T follicular helper cell (primary cell): ENCODE measurements at places on chromosomes 13 and 19.

- no peak for DNase-seq
These were observed 20.3 kb downstream of the ZC3H4 start for GRCh38 chr19:47093254-47093653.

DNA sequence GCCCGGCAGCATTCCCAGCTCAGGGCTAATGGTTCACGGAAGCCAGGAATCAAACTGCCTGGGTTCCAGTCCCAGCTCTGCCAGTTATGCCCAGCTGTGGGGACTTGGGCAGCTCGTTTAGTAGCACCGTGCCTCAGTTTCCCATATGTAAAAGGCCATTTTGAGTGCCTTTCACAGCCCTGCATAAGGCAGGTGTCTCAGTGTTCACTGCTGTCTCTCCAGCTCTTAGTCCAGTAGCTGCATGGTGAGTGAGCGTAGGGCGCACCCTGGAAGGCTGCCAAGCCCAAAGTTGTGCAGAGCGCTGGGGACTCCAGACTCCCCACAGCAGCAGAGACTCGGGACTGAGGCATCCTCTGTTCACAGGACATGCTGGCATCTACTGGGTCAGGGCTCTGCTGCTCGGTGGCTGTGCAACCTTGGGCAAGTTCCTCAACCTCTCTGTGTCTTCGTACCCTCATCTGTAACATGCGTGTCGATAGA lies 5.5 kb downstream of the RPL28 start:
- no peak for DNase-seq

GRCh38 chr13:21123956-21124355 lies 52.4 kb downstream of the SKA3 start:
- no peak for DNase-seq

DNA sequence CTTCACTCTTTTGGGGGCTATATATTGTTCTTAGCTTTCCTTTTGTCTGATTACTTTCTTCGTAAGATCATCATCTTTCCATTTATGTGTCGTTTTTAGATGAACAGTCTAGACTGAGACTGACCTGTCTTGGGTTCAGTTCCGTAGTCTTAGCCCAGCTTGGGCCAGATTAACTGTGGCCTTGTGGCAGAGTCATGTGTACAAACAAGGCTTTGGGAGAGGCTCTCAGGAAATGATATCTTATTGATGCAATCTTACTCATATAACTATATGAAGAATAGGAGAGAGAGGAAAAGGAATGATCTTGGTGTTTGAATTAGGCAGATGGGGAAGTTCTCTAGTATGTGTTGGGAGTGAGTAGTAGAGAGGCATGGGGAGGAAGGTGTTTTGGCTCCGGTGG lies 6.8 kb upstream of the ERCC5 start:
- DNase-seq, result no peak

DNA sequence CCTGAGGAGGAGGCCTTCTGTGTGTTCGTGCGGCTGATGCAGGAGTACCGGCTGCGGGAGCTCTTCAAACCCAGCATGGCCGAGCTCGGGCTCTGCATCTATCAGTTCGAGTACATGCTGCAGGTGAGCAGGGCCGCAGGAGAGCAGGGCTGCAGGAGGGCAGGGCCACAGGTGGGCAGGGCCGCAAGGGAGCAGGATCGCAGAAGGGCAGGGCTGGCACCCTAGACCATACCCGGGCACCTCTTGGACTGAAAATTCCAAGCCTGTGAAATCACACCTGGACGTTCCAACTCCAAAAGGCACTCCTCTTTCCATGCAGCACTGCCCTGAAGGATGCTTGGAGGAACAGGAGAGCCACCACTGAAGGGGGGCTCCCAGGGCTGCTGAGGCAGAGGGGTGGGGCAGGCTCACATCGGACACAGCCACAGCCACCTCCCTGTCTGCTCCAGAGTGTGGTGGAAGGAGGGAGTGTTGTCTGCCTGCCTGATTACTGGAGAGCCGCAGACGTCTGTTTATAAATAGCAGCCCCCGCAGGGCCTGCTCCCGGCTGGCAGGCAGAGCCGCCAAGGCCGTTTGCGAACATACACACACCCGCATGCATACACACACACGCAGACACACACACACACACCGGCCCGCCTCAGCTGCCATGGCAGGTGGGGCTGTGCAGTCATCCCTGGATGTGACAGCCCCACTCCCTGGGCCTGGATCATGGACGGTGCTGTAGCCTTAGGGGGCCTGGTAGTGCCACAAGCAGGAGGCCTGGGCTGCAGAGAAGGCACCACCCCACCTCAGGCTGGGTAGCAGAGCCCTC lies 20.2 kb downstream of the EVI5L start:
- DNase-seq, result no peak

GRCh38 chr13:23671897-23672296 lies 101.7 kb downstream of the TNFRSF19 start:
- no peak for DNase-seq

DNA sequence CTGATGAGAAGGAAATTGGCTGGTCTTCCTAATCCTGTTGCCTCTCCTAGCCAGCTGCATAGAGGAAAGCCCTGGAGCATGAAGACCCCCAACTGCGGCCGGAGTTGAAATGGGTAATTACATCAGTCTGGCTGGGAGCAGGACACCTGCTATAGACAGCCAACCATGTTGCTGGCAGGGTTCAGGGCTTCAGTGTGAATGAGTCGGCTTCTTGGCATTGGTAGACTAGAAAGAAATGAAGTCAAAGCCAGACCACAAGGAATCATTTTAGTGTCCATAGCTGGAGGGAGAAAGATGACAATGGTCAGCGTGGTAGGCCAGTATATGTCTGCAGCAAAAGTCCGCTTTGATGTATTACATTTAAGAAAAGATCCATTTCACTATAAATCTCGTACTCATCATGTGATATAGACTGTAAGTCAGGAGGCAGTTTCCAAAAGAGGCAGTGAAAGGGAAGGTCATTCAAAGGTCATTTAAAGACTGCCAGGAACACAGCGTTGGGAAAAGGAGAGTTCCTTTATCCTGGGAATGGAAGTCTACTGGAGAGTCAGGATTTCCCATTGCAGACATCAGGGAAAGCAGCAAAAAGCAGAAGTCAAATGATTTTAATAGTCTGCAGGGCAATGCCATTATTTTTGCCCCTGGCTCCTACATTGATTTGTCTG lies 262.7 kb downstream of the DNAJC15 start:
- no peak for DNase-seq

DNA sequence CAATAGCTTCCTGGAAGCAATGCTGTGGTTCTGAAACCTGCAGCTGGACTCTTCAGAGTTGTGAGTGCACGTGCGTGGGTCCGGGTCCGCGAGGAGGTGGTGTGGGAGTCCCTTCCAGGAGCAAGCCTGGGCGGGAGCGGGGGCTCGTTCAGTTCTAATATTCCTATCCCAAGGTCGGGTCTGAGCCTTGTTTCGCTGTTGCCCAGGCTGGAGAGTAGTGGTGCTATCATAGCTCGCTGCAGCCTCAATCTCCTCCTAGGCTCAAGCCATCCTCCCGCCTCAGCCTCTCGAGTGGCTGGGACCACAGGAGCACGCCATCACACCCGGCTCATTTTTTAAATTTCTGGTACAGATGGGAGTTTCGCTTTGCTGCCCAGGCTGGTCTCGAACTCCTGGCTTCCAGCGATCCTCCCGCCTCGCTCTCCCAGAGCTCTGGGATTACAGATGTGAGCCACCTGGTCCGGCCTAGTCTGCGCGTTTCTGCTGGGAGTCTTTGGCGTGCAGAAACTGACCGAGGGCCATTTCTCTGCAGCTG lies 625 bp downstream of the ZFP82 start:
- no peak for DNase-seq

- DNase-seq, result no peak
These were observed 11.4 kb upstream of the KRTDAP start for GRCh38 chr19:35501684-35502083.

- DNase-seq, result no peak
These were observed 1.4 kb upstream of the GIPC1 start for GRCh38 chr19:14497228-14497921.

- no peak for DNase-seq
These were observed 90.8 kb upstream of the SLC10A2 start for GRCh38 chr13:103157016-103157415.

- no peak for DNase-seq
These were observed 31.2 kb upstream of the RCBTB2 start for GRCh38 chr13:48564056-48564455.

DNA sequence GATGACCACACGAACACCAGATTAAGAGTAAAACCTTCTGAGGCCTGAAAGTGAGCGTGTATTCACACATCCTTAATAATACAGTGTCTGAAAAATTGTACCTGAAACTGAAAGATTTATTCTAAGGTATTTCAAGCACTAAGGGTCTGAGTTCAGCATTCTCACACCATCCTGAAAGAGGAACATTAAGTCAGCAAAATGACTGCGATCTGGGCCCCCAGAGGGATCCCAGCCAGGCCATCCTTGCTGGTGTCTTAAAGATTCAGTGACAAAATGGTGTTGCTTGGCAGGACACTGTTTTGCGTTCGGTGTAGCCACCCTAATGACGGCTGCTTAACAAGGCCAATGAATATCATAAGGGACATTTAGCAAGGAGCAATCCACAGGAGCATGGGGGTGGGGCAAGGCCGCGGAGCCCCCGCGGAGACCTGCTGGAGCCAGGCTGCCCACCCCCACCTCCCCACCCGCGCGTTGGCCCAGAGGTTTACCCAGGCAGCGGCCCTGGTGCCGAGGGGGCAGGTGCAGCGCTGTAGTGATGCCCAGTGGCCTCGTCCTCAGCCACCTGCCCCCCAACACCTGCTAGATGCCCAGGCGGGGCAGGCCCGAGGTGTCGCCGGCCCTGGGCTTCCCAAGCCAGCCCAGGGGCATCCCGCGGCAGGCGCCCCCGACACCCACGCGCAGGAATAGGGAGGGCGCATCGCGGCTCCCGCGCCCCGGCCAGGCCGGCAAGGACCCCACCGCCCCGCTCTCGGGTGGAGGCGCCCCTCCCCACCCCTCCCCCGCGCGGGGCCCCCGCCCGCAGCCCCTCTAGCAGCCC lies 742 bp downstream of the NALCN start:
- no peak for DNase-seq

DNA sequence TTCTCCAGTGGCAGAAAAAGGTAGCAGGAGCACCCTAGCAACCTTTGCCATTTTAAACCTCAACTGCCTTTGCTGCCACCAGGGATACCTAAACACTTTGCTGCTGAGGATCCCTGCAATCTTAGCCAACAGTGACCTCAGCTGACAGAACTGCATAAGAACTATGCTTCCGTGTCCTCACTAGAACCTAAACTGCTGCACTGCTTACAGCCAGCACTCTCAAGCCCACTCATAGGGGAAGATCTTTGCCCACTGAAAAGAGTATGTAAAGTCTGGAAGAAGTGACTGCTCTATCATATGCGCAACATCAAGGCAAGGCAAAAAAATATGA lies 270.0 kb upstream of the PCDH20 start:
- DNase-seq, result no peak

DNA sequence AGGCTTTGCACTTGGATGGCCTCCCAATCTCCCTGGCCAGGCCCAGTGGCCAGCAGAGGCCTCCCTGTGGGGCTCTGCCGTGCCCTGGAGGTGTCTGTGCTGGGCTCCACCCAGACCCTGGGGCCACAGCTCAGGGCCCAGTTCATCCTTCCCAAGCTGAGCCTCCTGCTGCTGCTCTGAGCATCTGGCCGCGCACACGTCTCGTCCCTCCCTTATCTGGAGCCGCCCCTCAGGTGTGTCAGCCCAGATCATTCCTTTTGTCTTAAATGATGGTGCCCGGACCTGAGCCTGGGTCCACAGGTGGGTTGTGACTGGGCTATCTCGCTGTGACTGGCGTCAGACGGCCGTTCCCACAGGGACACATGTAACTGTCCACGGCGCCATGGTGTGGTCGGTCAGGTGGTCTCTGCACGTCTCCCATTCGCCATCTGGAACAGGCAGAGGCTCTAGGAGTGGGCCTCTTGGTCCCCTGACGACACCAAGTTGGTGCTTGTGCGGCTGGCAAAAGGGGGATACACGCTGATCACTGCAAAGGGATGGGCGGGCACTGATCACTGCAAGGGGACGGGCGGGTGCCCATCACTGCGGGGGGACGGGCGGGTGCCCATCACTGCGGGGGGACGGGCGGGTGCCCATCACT lies 14.3 kb upstream of the ZNF554 start:
- no peak for DNase-seq

DNA sequence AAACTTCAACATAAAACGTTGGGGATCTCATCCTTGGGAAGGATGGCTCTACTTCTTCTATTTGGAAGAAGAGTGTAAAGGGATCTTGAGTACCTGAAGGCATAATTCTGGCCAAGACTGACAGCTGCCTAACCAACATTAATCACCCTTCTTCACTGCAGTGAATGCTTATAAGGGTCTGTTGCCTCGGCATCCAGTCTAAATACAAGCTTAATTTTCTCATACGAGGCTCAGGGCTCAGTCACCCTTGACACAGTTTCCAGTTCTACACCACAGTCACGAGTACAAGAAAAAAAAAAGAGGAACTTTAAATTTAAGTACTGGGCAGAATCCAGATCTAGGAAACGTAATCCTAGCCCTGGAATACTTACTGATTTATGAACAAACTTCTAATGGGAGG lies 9.0 kb downstream of the FPR3 start:
- DNase-seq, result no peak

- DNase-seq, result peak; percentile 74
These were observed 1.0 kb downstream of the PRMT1 start for GRCh38 chr19:49677901-49678674.

DNA sequence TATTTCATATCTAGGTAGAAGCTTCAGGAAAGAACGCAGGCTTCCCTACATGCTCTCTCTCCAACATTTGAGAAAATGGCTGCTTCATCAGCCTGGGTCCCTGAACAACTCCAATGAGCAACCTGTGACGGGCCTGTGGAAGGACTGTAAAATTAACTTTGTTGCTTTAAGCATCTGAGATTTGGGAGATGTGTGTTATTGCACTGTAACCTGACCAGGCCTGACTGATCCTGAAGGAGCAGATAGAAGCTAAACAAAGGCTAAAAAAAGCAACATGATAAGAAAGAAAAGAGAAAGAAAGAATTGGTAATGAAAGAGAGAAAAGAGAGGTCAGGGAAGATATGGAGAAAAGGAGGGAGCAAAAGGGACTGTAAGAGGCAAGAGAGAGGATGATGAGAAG lies 77.1 kb upstream of the MBNL2 start:
- no peak for DNase-seq

- no peak for DNase-seq
These were observed 96.4 kb upstream of the MYCBP2 start for GRCh38 chr13:77423296-77423695.
